Stimulated activated CD4-positive, alpha-beta T cell treated with anti-CD3 and anti-CD28 coated beads, Interleukin-15, amount 100 ng/mL, for 1 hour (primary cell): ENCODE measurements at places on chromosomes 2 and 18.
A peak's percentile ranks its signal among the peaks of the same experiment; 100 is the strongest.

- no peak for DNase-seq
Measured at GRCh38 chr2:172993931-172994717, 81.5 kb upstream of the MAP3K20 start.

DNA sequence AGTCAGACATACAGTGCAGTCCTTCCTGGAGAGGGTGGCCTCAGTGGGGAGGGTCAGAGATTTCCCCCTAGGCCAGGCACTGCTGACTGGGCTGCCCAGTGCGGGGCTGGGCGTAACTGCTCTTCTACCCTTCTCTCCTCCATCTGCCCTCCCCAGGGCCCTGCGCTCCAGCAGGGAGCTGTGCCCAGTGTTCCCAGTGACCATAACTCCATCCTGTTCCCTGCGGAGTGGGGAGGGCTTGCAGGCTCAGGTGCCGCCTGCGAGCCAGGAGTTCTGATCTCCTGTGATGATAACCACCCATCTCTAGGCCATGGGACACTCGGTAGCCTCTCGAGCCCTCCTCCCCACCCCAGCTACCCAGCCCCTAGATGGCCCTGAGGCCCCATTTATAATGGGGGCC lies 107.6 kb downstream of the SMAD7 start:
- DNase-seq: no peak

DNA sequence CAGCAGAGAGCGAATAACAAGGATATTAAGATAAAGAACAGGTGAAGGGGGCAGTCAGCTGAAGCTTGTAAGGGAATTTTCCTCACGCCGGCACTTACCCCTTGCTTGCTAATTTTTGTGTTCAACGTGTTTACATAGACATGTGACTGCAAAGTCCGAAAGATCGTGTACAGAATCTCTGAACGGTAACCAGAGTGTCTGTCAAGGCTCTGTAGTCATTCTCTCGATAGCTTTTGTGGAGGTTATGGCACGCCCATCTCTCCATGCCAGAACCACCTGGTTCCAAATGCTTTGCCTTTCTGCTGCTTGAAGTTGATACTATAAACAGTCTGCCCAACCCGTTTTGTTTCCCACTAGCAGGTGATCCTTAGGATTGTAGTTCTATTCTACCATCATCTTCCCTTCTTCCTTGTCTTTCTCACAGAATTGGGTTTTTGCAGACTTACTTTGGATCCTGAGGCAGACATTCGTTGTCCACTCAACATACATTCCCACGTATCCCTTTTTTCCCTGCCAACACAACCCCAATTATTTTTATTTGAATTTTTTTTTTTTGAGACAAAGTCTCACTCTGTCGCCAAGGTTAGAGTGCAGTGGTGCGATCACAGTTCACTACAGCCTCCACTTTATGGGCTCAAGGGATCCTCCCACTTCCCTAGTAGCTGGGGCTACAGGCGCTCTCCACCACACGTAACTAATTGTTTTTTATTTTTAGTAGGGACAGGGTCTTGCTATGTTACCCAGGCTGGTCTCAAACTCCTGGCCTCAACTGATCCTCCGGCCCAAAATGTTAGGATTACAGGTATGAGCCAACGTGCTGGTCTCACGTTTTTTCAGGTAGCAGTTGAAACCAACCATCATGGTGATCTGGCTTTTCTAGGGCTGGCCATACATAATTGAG lies 1.3 kb upstream of the USP34 start:
- no peak for DNase-seq

DNA sequence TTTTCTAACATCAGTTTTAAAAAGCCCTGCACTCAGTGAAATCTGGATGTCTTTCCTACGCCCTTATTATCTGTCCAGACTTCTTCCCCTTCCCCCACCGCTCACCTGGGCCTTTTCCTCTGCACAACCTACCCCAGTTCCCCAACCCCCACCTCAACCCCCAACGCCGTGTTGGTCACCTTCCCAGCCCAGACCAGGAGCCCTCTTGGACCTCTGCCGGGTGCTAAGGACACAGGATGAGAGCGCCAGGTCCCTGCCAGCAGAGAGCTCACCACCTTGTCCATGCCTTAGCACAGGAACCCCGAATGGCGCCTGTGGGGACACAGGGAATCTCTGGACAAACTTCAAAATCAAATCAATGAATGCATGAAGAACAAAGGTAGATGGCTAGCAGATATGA lies 966 bp upstream of the RBM43 start:
- no peak for DNase-seq

GRCh38 chr18:22790545-22791309 lies 142.4 kb upstream of the RBBP8 start:
- DNase-seq: no peak

GRCh38 chr2:30661173-30662107 lies 145.8 kb downstream of the CAPN13 start:
- no peak for DNase-seq

- DNase-seq: no peak
Measured at GRCh38 chr2:27249891-27250651, 12.8 kb downstream of the SLC30A3 start.

DNA sequence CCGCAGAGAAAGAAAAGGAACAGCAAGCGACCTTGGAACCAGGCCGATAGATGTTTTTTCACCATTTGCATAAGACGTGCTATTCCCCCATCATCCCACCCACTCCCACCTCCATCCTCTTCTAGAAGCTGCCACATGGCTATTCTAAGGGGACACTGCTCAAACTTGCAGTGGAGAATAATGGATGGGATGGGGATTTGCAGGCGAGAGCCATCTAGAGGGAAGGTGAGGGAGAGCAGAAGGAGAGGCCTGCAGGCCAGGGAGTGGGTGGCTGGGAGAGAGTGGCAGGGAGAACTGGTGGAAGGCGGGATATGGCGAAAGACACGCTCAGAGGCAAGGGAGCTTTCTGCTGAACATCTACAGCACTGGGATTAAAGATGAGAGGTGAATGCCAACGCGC lies 84.9 kb downstream of the MAPK4 start:
- DNase-seq: no peak

DNA sequence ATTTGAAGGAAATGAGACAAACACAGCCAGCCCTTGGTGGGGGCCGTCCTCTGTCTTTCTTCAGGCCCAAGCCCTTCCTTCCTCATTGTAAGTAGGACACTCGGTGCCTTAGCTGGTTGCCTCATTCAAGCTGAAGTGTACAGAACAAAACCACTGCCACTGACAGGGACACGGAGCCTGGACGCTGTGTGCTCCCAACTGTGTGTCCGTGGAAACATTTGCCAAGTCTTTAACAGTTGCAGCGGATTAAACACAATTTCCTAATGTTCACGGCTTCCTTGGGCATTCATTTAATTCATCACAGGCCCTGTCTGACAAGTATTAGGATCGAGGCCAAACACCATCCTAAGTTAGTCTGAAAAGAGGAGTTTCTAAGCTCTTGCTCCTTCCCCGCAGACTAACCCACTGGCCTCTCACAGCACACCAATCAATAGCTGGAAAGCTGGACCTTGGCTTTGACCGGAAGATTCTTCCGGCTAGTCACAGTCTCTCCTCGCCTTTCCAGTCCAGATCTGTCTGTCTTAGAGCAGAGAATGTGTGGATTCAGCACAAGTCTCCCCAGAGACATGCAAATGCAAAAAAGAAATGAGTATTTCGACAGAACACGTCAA lies 68.7 kb upstream of the ACSL3 start:
- DNase-seq: no peak

DNA sequence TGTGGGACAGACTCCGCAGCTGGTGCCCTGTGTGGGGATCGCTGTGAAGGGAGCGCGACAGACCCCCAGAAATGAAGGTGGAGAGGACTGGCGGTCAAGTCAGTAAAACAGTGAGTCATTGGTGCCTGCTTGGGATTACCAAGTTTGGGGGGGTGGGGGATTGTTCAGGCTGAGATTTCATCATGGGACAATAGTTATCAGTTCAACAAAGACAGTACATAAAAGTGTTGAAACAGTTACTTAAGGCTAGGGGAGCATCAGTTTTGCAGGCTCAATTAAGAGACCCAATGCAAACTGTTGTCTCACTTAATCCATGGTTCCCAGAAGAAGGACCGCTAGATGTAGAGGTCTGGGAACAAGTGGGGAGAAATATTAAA lies 42.4 kb upstream of the PDK1 start:
- no peak for DNase-seq

- no peak for DNase-seq
Measured at GRCh38 chr2:74583504-74583903, 29.0 kb downstream of the DOK1 start.

DNA sequence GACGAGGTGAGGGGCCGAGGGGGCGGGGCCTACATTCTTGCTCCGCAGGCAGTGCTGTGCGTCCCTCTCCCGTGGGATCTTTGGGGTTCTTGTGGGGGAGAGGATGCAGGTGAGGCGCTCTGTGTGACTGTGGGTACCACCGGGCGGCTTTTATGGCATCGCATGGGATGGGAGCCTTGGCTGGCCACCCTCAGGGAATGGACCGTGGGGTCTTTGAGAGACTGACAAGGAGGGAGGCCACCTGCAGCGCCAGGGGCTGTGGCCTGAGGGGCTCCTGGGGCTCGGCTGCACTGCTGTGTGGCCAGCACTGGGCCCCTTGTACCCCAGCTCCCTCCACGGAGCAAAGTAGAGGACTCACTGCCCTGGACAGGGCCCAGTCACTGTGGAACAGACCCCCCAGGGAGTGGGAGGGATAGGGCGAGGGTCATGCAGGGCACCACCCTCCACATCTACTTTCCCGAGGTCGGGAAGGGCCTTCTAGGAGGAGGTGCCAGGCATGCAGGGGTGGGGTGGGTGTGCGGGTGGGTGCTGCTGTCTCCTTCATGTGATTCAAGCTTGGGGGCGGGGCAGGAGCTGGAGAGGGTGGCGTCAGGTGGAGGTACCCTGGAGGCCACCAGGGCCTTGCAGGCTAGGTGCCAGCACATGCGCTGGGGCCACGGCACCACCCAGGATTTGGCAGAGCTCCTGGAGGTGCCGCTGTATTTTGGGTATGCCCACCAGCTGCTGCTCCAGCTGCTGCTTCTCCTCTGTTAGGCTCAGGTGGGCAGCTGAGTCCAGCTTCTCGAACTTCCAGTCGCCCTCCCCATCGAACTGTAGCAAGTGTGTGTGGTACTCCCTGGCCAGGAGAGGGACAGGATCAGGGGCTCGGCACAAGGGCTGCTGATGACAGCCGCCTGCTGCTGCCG lies 1072.4 kb downstream of the RPIA start:
- DNase-seq: no peak

DNA sequence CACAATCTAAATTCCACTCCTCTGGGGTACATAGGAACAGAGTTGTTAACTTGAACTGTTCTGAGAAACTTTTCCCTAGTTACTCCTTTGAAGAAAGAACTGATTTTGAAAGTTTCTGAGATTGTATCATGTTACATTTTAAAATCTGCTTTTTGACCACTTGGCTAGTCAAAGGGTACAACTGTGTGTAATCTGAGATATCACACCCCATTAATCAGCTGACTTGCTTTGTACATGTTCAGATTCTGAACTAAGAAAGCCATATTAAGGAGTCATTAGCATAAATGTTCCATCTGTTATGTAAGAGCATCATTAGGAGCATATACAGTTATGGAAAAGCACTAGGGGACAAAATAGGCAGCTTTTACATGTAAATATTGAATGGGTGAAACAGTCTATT lies 3.8 kb upstream of the WDR35 start:
- no peak for DNase-seq

DNA sequence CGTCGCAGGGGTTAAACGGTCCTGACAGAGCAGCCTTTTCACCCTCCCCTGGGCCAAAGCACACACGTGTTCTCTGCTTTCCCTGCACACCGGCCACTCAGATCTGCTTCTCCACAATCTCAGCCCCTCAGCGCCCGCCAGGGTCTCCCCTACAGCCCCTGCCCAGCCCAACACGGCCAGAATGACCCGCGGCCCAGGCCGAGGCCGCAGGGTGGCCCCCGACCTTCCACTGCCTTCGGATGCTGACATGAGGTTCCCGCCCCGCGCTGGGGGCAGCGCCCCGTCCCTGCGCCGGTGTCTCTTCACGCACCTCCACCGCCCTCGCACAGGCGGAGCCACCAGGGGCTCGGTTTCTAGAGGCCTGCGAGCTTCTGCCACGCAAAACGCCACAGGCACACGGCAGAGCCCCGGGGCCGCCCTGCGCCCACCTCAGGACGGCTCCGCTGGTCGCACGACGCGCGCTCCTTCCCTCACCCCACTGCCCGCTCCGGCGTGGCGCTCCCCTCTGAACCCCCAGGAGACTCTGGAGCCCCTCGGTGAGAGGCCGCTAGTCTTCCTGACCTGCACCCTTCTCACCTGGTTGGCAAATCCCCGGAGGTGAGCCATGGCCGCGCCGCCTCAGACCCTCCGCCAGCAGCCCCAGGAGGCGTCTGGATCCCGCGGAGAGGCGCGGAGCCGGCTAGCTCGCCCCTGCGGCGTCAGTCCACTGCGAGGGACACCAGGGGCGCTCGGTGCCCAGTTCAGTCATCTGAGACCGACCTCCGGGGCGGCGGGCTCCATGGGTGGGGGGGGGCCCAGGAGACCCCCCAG lies 749 bp downstream of the STK25 start:
- DNase-seq: peak; percentile 19

- no peak for DNase-seq
Measured at GRCh38 chr2:65320946-65321345, 93.3 kb downstream of the ACTR2 start.

- DNase-seq: no peak
Measured at GRCh38 chr18:13185675-13186198, 32.8 kb upstream of the LDLRAD4 start.

- DNase-seq: no peak
Measured at GRCh38 chr18:80210312-80211083, 36.8 kb downstream of the PARD6G start.

- no peak for DNase-seq
Measured at GRCh38 chr18:47970664-47971531, 40.4 kb upstream of the SMAD2 start.

DNA sequence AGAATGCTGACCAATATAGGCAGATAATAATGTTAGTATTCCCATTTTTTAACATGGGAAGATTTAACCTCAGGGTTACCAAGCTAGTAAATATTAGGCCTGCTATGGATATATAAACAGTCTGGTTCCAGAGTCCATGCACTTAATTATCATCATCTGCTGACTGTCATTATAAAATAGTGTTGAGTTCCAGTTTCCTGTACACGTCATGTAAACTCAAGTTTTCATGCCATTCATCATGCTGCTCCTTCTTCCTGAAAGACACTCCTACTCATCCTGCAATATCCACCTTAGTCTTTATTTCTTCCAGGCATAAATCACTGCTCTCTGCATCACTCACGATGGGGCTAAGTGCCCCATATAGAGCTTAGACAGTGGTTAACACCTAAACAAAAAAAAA lies 420.8 kb upstream of the SPHKAP start:
- DNase-seq: no peak

- DNase-seq: peak; percentile 19
Measured at GRCh38 chr2:223993634-223994232, 36.5 kb downstream of the MRPL44 start.

GRCh38 chr2:122867941-122868340 lies 1112.5 kb downstream of the TSN start:
- no peak for DNase-seq

- no peak for DNase-seq
Measured at GRCh38 chr2:197759013-197759412, 26.1 kb downstream of the BOLL start.

- DNase-seq: no peak
Measured at GRCh38 chr2:102486941-102487702, 14.1 kb downstream of the SLC9A4 start.

- no peak for DNase-seq
Measured at GRCh38 chr2:98903767-98904485, 32.1 kb downstream of the CRACDL start.
